Naive thymus-derived CD4-positive, alpha-beta T cell (primary cell): ENCODE measurements at places on chromosomes 4 and X.

- no peaks in the 10 kb centered on the region for H3K4me1 ChIP-seq
Observed at GRCh38 chr4:110826656-110827055, 203.8 kb upstream of the PITX2 start.

- no peak overlapping the region for H3K27ac ChIP-seq
- no peaks in the 10 kb centered on the region for H3K27me3 ChIP-seq
- DNase-seq, result no peak
- no peak overlapping the region for H3K4me3 ChIP-seq
- H3K36me3 ChIP-seq, result peaks cover 10% of the 10 kb centered on the region
Observed at GRCh38 chr4:87108142-87108546, 112.3 kb downstream of the KLHL8 start.

DNA sequence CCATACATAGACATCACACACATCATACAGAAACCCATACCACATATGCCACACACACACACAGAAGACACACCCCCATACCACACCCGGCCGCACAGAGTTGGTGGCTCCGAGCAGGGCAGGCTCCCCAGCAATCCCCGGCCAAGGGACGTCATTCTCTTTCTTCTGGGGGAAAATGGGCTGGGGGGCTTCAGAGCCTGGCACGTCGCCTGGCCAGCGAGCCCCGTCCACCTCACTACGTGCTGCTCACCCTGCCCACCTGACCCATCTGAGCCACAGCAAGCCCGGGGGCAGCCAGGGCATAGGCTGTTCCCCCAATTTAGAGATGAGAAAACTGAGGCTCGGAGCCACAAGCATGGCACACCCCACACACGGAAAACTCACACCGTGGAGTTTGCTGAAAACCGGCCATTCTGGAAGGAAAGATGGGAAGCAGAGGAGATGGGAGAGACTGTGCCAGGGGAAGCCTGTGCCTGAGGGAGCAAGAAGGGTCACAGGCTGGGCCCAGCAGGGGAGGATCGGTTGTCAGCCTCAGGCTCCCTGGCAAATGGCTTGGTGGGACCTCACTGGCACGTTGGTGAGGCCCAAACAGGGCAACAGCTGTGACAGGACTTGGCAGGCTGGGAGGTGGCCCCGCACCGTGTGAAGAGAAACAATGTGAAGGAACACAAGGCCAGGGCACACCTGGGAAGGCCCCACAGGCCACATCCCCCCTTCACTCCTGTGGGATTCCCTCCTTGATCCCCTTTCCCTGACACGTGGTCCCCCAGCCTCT lies 73.2 kb downstream of the JAKMIP1 start:
- H3K27ac ChIP-seq, result no peak overlapping the region
- DNase-seq, result no peak
- no peaks in the 10 kb centered on the region for H3K27me3 ChIP-seq
- no peaks in the 10 kb centered on the region for H3K36me3 ChIP-seq

- no peak overlapping the region for H3K4me3 ChIP-seq
- H3K4me1 ChIP-seq, result no peaks in the 10 kb centered on the region
- DNase-seq, result no peak
- no peaks in the 10 kb centered on the region for H3K27me3 ChIP-seq
- no peak overlapping the region for H3K27ac ChIP-seq
Observed at GRCh38 chrX:122094611-122095010, 1047.2 kb downstream of the GLUD2 start.

DNA sequence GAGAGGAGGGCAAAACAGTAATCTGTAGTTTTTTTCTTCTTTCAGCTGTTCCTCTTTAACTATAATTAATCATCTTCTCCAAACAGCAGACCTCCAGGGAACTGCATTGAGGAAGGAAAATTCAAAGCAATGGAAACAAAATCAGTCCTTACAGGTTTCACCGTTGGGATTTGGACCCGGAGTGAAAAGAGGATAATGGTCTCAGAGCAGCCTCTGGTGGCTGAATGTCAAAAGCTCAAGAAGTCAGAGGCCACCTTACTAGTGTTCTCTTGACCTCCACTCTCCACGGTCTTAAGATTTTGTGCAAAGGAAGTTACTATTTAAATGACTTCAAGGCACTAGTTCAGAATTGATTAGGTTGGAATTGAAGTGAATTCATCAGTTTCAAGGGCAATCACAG lies 16.0 kb upstream of the MID1 start:
- H3K27me3 ChIP-seq, result no peaks in the 10 kb centered on the region
- no peaks in the 10 kb centered on the region for H3K4me1 ChIP-seq
- no peaks in the 10 kb centered on the region for H3K36me3 ChIP-seq
- H3K4me3 ChIP-seq, result no peak overlapping the region
- no peak for DNase-seq
